Right renal pelvis (tissue), 4 donors: ENCODE measurements at places on chromosomes 12 and 14.

DNA sequence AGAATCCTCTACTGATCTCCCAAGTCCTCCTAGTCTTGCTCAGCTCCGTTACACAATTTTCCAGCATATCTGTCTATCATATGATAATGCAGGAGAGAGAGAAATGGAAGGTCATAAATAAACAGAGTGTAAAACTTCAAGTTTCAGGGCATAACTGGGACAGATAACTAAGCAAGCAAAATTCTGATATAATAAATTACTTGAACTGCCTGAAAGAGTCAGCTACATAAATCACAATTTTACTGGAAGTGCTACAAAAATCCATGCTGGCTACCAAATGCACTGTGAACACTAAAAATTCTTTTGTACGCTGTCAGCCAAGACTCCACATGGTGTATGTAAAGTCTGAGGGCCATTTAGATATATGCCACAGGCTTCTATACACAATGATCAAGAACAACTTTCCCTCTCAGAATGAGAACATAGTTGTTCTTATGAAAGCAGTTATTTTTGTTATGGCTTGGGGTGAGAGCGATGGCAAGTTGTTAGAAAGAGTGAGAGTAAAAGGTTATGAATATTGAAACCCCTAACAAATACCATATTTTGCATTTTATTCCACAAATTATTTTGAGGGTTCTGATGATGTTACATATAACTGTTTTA is 41.1 kb downstream of the GRIP1 start:
- no peak for DNase-seq

DNA sequence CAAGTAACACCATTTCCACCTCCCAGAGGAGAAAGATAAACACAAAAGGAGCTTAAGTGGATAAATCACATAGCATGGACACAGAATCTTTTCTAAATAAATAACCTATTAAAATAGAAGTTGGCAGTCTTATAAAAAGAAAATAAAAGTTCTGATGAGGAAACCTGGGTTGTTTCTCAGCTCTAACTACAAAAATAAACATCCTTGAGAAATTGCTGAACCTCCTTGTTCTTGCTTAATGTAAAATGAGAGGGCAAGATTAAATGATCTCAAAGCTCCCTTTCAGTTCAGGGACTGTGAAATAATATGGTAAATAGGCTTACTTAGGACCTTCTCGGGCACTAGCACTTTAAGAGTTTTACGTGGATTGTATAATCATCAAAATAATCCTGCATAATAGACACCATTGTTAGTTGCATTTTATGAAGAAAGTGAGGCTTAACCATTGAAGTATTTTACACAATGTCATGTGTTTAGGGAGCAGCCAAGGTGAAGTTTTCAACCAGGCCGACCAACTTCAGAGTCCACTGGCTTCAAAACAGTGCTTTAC is 214.0 kb upstream of the NOVA1 start:
- no peak for DNase-seq

DNA sequence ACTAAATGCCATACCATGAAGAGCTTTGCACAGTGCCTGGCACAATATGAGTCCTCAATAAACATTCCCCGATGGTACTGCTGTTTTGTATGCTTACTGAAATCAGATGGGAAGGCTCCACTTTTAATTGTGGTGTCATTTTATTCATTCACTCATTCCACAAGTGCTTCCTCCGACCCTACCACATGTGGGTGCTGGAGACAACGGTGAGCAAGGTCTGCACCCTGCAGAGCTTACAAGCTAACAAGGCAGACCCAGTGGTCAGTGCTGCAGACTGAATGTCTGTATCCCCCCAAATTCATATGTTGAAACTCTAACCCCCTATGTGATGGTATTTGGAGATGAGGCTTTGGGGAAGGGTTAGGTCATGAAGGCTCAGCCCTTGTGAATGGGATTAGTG is 48.3 kb downstream of the RFX4 start:
- DNase-seq = no peak

- no peak for DNase-seq
These were observed 17.9 kb downstream of the HRK start for GRCh38 chr12:116863275-116863767.

DNA sequence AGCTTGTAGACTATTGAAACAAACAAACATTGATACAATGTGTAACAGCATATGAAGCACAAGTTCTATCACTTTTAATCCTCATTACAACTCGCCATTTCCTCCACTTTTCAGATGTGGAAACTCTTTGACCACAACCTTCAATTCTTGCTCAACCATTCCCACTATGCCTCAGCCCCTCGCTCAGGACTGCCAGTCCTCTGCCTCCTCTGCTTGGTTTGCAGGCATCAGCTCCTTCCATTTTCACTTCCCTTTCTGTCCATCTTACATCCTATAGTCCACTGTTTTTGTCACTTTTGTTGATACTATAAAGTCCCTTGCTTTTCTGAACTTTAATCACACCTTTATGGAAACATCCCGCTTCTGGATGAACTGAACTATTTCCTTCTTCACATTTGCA is 28.2 kb upstream of the CD27 start:
- DNase-seq = no peak

DNA sequence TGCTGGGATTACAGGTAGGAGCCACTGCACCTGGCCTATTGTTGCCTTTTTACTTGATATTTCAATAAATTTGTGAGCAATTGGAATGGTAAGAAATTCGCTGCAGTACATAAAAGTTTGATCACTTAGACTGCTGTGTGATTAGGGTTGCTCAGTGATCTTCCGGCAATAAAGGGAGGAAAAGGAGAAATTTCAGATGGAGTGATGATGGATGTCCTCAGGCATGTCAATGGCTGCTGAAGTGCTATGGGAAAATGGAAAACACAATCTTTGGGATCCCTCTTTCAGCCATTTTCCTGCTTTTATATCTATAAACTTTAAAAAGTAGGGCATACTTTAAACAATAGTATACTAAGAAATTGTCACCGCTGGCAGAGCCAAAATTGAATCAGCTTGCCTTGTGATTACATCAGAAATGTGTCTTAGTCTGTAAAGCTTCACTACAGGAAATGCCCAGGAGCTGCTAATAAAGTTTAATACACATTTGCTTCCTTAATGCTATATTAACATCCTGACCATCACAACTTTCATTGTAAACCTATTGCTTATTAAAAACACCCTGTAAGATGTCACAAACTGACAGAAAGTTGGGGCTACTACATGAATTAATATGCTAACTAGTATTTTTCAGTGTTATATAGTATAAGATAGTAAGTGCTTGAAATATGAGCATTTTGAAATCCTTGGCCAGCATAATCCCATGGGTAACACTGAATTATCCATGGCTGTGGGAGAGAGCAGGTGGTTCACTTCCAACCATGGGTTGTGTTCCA is 13.7 kb upstream of the FBXL14 start:
- no peak for DNase-seq
